Foreskin keratinocyte (primary cell): ENCODE measurements at places on chromosomes 12 and 14. TPM values are rescaled to one million over a fixed set of nuclear protein-coding genes. Genes with fewer than 3 reads are reported as not detected.
A peak's percentile ranks its signal among the peaks of the same experiment; 100 is the strongest.

DNA sequence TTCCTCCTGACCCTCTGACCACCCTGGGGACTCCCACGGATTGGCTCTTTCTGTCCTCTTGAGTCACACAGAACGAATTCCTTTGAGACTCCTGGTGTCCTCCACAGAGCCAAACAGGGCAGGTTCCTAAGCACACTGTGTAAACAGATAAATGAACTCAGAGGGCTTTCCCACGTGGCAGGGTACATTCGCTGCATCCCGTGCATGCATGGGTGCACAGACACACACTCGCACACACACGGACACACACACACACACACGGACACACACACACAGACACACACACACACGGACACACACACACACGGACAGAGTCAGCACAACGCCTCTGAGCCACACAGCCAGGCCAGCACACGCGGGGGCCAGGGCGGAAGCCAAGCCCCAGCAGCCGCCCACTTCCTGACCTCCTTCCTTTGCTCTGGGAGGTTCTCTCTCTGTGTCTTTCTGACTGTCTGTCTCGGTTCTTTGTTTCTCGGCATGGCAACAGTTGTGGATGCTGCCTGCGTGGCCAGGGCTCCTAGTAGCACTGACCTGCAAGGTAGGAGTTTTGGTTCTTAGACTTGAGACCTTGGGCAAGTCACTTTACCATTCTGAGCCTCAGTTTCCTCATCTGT, 706 bp downstream of the CRACR2A start:
- no peak for DNase-seq

DNA sequence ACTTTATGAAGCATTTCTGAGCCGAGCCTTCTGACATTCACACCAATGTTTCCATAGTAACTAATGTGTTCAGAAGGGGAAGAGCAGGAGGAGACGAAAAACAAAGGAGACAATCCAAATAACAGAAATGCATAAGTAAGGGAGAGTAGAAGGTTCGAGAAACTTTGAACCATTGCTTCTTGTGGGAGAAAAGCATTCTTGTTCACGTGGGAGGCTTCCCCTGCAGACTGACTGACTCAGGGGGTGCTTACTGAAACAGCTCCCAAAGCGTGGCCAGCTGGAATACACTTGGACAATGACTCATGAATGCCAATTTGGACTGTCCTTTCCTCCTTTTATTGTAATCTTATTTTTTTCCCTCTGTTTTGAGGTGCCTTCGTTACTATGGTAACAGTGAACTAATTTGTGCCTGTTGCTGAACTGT, 73.9 kb downstream of the NEDD1 start:
- DNase-seq: no peak

- DNase-seq: no peak
Measured at GRCh38 chr14:30180219-30180618, 252.6 kb upstream of the PRKD1 start.

GRCh38 chr12:102010265-102010994, 51.4 kb downstream of the WASHC3 start:
- no peak for DNase-seq

DNA sequence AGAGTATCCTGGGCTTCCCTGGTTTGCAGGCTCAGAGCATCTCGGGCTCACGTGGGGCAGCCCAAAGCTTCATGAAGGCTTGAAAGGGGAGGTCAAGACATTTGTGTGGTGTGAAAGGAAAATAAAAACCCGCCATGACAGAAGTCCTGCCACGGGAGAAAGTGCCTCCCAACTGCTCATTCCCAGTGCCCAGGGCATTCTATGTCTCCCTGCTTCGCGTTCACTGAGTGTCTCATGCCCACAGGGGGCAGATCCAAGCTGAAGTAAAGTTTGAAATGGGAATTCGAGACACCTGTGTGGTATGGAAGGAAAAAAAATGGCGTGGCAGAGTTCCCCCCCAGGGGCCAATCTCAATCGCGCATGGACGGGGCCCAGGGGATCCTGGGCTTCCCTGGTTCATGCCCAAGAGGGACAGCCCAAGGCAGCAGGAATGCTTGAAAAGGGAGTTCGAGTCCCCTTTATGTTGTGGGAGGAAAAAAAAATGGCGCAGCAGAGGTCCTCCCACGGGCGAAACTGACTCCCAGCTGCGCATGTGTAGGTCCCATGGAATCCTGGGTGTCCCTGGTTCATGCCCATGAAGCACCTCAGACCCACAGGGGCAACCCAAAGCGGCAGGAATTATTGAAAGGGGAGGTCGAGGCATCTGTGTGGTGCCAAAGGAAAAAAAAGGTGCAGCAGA, 576.7 kb downstream of the ALG10 start:
- no peak for DNase-seq

DNA sequence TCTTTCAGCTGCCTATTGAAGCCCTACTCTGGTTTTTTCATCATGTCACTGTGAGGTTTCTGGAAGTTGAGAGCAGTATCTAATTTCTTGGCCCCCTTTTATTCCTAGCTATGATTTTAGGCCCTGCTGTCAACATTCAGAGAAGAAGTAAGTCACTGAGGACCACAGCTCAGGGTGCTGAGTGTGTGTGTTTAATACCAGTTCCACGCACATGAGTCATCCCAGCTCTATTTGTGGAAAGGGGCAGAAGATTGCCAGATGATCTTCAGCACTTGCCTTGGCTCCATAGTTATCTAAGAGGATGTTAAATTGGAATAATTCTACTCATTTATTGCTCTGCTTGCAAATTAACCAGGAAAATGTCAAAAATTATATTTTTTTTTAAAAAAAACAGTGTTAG, 65.5 kb upstream of the SLC38A4 start:
- DNase-seq: no peak

GRCh38 chr14:24159777-24160498, 1.1 kb upstream of the IRF9 start:
- no peak for DNase-seq

DNA sequence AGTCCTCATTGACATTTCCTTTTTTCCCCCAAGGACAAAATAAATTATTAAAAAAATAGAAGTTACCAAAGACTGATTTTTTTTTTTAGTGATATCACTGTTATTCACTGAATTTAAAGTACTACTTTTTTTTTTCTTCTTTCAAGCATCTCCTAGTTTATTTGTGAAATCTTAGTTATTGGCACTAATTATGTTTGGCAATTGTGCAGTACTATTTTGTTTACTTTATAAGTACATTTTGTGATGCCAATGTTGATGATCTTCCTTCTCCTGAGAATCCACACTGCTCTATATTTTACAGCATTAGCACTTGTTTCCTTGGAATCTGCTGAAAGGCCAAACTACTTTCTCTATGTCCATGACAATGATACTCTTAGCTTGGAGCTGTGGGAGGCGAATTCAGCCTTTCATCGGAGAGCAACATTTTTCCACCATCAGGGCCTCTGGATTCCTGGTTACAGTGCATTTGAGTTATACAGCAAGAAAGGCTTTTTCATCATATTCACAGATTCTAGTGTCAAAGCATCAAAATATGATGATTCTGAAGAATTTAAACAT, 123.8 kb upstream of the PTPRQ start:
- no peak for DNase-seq

DNA sequence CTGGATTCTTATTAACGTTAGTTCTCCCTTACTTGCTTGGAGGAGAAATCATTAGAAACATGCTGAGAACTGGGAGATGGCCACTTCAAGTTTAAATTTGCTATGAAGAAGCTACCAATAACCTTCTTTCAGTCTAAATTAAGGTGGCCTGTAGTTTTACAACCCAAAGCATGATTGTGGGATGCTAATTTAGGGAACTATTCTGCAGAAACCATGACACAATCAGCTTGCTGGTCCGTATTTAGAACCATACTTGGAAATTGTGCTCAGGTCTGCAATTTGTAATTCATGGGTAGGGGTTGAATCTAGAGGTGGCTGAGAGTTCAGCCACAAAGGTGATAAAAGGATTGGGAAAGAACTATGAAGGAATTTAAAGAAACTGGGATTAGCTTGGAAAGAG, 405.7 kb downstream of the RAD51B start:
- no peak for DNase-seq

- no peak for DNase-seq
Measured at GRCh38 chr12:4588916-4589315, 26.9 kb downstream of the DYRK4 start.

DNA sequence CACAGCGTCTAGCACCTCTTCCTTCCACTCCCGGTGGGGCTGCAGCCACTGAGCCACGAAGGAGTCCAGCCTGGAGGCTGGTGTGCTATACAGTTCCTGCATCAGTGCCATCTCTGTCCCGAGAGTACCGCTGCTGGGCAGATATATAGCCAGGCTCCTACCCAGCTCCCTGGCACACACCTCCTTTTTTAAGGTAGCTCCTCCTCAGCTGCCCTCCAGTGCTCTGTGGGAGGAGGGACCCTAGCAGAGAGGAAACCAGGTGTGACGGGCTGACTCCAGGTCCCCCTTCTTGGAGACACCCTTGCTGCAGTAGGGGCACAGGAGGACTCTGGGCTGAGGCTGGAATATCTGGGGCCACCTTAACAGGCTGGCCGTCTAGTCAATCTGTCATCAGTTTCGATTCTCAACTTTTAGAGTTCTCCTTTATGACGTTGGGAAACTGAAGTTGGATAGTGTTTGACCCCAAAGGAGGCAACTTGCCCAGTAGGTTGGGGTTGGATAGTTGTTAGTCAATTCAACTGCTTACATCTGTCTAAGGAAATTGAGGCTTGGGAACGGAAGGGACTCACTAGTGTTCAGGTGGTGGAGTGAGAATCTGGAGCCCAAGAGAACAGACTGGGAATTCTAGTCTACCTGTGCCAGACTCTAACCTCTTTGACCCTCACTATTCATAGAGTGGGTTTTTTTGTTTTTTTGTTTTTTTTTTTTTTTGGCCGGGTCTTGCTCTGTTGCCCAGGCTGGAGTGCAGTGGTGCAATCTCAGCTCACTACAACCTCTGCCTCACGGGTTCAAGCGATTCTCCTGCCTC, at the start of gene OASL:
TSS of gene OASL (minus strand) at position 386 of the 808 bp plus-strand sequence. CDS start at position 111, 275 bp downstream.
- DNase-seq: peak; percentile 70

DNA sequence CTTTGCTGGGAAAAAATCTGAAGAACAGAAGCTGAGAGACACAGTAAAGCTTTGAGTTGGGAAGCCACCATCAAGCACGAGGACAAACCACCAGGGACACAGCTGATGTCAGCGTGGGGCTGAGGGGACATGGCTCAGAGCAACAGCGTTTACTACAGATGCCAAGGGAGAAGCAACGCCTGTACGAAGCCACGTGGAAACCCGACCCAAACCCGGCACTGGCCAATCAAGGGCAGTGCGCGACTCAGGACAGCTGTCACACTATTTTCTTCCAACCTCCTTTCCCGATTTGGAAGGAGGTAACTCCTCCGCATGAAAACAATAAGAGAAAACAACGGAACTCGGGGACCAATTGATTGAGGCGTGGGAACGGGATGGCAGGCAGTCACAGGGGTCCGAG, 20.2 kb upstream of the CHGA start:
- DNase-seq: no peak

DNA sequence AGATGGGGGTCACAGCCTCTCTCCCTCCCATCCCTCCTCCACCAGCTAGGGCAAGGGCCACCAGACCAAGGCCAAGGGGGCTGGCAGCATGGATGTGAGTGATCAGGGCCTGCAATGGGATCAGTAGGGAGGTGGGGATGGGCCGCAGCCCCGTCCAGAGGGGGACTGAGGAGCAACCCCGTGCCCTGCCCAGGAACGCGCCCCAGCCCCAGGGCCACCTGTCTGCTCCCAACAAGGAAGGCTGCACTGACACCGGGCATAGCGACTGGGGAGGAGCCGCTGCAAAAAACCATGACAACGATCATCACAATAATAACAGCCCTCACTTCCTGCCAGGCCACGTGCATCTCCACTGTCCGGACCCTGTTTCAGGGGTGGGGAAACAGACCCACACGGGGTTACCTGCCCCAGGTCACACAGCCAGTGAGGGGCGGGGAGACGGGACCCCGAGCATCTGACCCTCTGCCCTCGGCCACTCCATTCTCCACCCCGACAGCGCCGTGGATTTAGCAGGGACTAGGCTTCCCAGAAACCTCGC, 24.3 kb downstream of the NCOR2 start:
- no peak for DNase-seq

DNA sequence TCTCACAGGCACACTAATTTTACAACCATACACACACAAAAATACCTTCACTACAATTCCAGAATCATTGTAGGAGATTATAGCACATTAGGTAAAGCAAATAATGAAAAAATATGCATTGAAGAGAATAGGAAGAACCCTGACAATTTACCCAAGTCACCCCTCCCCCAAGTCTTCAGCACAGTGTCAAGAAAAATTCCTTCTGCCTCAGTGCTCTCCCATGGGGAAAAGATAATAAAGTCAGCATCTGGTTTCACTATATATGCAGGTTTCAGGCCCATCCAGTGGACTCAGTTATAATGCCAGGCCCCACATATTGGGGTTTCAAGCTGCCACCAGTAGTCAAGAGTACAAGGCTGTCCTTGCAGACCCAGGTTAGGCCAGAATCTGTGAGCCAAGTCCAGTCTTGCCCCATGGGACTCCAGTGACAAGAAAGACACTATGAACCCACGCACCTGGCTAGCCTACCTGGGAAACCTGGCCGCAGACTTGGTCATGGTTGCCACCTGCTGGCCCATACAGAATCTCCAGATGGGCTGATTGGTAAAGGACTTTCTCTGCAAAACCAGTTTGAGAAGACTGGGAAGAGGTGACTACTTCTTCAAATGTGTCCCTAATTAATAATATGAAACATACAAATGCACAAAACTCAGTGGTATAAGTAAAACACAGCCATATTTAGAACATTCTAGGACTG, 398.6 kb upstream of the FLRT2 start:
- DNase-seq: no peak

- DNase-seq: peak; percentile 90
Measured at GRCh38 chr12:124713041-124713435, 145.6 kb upstream of the NCOR2 start.

Gene RNF212B
- 0.04 and 0.17 TPM in 2 replicates for polyA plus RNA-seq

Gene KRT78
- 0.10 and 0.17 TPM in 2 replicates for polyA plus RNA-seq

Gene PRPH
- 0.04 TPM in 1 of 2 replicates, not detected in the other for polyA plus RNA-seq

Gene GPR137C
- 0.06 and 0.10 TPM in 2 replicates for polyA plus RNA-seq

Gene RTL1
- polyA plus RNA-seq: not detected in 2 replicates

Gene RAPGEF3
- 6.0 and 6.5 TPM in 2 replicates for polyA plus RNA-seq
